Stimulated activated CD8-positive, alpha-beta memory T cell treated with anti-CD3 and anti-CD28 coated beads, Interleukin-4, amount 100 ng/mL, for 48 hours (primary cell): ENCODE measurements at places on chromosomes 2 and 18.

DNA sequence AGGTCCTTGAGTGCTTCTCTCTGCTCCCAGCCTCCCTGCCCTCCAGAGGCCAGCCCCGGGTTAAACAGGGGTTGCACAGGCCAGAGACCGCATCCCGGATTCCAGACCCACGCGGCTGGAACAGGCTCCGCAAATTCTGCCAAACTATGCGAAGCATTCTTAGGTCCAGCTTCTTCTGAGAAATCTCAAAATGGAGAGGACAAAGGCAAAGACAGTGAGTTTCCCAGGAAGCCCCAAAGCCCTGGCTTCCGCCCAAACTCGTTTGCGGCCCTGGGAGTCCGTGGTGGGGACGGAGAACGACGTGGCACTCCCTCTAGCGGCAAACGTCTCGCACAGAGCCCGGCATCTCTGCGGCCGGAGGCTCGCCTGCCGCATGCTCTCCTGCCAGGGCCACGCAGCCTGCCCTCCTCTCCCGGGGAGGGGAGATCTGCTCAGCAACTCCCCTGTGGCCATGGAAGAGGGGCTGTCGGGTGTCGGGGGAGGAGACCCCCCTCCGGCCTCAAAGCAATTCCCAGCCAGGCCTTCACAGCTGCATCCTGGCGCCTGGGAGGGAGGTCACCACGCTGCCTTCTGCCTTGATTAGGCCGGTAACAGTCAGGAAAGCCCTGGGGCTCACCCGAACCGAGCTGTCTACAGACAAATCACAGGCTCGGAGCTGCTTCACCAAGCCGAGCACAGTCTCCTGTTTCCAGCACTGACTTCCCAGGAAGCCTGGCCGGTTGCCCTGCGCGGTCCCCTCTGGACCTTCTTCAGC, 33.4 kb upstream of the KLHL29 start:
- DNase-seq: peak; percentile 78

DNA sequence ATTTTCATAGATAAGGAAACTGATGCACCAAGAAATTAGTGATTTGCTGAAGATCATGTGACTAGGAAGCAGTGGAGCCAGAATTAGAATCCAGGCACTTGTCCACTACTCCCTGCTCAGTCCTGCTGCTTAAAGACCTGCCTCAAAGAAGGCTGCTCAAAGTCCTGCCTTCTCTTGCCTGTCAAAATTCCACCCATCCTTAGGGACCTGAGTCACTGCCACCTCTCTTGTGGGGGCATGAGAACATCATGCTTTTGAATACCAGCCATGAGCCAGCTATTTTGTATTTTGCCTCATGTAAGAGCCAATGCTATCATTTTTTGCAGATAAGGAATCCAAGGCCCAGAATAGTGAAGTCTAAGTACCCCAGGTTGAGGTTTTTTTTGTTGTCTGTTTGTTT, 47.1 kb downstream of the DDX1 start:
- no peak for DNase-seq

DNA sequence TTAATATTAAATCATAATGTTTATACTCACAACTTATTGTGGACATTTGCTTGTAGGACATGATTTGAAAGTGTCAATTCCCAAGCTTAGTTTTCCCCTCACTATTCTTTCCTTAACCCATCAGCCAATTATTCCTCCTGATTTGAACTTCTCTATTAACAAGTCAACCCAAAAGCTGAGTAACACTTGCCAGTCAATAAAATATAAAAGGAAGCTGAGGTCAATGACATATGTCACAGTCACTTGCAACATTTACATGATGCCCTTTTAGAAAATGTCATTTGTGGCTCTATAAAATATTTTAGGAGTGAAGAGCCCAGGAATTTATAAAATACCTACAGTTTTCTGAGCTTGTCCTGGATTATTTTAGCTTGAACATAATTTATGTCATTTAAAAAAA, 7.2 kb downstream of the CCDC68 start:
- DNase-seq: no peak

DNA sequence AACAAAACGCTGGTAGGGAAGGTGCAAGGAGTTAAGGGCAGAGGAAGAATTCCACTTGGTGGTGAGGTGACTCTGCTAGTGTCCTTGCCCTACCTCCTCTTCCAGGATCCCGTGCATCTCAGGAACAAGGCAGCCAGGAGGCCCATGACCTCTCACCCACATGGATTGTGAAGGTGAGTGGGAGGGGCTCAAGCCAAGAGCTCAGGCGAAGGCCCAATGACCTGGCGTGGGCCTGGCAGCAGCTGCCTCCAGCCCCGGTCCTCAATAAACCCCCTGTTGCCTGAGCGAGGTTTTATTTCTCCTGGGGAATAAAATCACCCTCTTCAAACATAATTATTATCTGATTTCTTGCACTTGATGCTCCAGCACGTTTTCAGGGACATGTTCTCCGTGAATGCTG, 28.2 kb downstream of the LAMA1 start:
- DNase-seq: no peak

DNA sequence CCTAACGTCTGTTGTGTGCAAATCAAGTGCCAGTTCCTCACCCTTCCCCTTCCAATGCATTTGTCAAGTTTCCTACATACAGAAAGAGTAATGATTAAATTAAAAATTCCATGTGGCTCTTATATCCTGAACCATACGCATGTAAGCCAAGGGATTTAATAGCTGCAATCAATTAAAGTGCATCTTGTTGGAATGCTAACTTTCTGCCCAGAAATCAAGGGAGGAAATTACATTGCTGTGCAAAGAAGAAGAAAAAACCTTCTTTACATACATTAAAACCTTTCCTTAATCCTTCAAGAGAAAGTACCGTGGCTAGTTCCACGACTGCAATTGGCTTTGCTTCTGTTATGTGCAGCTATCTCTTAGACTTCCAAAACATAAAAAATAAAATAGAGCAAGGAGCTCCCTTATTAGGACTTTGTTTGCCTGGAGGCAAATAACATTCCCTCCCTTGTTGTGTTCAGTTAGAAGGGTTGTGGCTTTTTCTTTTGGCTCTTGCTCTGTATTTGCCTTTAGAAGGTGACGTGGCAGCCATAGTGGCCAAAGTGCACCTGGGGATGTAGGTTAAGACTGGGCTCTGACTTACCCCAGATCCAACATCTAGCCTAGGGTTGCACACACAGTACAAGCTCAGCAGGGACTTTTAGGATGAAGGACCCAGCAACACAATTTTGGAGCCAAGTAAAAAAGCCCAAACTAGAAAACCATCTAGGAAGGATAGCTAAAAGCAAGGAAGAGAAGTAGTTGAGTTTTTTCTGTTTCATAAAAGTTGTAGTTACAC, 158.3 kb downstream of the ANTXR1 start:
- DNase-seq: no peak

- no peak for DNase-seq
Measured at GRCh38 chr2:126921066-126921465, 22.4 kb downstream of the TEX51 start.

DNA sequence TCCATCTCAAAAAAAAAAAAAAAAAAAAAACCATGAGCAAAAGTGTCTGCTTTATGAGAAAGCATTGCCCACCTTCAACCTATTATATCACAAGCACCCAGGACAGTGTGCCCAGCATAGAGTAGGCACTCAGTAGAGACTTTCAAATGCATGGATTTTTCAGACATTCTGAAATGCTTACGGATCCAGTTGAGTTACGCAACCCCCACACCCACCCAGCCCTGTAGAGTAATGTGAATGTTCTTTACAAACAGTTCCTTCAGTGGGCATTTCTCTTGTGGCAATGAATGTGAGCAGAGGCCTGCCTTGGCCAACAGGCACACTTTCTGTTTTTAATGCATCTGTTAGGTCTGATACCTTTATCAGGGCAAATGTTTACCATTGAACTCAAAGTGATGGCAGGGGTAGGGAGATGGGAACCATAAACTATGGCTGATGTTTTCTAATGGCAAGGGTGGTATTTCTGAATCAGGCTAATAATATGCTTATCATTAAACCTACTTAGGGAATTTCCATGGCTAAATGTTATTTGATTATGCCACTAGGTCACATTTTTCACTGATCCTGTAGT, 65.0 kb upstream of the RPL31 start:
- no peak for DNase-seq

DNA sequence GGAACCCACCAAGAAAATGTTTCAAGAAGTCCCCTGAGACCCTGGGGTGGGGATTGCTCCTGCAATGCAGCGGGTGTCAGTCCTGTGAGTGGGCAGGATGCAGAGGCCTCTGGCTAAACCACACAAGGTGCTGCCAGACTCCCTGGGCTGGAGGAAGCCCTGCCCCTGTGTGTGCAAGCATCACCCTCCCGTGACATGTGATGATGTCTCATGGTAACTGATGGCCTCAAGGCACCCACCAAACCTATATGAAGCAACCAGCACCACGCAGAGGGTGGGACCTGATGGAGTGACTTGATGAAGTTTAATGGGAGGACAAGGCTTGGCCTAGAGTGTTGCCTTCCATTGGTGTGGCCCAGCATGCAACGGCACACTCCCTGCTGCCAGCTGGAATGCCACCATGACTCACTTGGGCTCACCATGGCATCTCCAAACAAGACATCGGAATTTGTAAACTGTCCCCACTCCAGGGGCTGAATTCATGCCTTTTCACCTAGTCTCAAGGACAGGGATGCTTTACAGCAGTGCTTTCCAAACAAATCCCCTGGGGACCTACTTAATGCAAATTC, 8.7 kb upstream of the SLC14A1 start:
- no peak for DNase-seq

GRCh38 chr2:23546913-23547312, 161.9 kb downstream of the KLHL29 start:
- no peak for DNase-seq

DNA sequence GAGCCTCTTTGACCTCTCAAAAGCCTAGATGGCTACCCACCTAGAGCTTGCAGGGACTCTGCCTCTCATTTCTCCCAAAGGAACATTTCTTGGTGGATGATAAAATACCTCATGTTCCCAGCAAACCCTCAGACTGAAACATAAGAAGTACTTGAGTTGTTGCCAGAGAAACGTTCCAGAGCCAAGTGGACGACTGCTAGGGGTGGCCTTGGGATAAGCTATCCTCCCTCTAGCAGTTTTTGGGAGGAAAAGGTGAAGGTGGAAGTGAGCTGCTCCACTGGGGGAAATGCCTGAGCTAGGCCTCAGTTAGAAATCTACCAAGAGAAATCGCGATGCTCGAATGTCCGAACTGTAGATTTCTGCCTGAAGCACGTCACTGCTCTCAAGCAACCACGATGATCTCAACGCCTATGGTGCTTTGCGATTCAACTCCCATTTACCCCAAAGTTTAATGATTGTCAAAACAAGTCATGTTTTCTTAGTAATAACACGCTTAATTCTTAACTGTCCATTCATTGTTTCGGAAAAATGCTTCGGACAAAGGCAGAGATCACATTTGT, 91.5 kb downstream of the CCBE1 start:
- DNase-seq: no peak

GRCh38 chr2:96601382-96602292, 36.5 kb downstream of the KANSL3 start:
- DNase-seq: peak; percentile 42

- no peak for DNase-seq
Measured at GRCh38 chr2:85525567-85525966, 13.4 kb upstream of the MAT2A start.

DNA sequence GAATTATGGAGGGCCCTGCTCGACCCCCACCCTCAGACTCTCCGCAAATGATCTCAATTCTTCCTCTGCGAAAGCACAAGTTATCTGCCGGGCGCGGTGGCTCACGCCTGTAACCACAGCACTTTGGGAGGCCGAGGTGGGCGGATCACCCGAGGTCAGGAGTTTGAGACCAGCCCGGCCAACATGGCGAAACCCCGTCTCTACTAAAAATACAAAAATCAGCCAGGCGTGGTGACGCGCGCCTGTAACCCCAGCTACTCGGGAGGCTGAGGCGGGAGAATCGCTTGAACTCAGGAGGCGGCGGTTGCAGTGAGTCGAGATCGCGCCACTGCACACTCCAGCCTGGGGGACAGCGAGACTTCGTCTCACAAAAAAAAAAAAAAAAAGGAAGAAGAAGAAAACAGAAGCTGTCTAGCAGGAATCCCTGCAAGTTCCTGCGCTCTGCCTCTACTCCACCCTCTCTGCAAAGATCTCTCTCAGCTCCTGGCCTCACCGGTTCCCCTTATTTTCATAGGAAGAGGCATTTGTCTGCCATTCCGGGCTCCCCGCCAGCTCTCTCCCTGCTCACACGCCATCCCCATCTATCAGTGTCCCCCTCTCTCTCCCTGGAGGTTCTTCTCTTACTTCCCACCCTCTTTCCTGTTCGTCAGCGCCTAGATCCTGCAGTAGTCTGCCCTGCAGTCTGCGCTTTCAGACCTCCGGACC, 13.5 kb upstream of the COLEC12 start:
- DNase-seq: no peak

GRCh38 chr18:54023471-54023870, 201.0 kb downstream of the MBD2 start:
- no peak for DNase-seq

DNA sequence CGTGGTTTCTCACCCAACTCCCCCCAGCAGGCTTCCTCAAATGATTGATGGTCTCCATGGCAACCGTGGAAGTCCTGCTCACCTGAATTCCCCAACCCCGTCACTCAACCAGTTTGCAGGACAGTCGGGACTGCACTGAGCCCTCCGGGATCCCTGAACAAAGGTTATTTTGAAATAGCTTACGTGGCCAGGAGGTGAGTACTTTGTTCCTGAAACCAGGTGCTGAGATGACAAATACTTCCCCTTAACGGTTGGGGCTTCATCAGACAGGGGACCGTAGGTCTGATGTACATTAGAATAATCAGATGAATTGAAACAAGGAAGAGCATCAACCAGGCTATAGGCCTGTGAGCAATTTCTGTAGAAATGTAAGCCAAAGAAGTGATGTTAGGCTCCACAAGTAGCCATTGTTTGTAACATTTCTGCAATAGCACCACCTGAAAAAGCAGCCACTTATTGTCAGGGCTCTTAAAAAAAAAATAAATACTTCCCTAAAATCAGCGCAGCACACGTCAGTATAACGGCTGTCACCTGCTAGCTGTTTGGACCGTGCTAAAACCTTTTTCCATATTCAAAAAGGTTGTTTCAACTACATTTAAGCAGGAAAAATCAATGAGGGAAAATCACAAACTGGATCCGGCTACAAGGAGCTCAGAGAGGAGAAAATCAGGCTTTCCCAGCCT, 206.4 kb upstream of the ID2 start:
- DNase-seq: peak; percentile 61

- peak; percentile 40 for DNase-seq
Measured at GRCh38 chr2:218230882-218231281, 13.9 kb downstream of the ARPC2 start.

- DNase-seq: no peak
Measured at GRCh38 chr2:190664240-190664639, 15.4 kb downstream of the NAB1 start.

DNA sequence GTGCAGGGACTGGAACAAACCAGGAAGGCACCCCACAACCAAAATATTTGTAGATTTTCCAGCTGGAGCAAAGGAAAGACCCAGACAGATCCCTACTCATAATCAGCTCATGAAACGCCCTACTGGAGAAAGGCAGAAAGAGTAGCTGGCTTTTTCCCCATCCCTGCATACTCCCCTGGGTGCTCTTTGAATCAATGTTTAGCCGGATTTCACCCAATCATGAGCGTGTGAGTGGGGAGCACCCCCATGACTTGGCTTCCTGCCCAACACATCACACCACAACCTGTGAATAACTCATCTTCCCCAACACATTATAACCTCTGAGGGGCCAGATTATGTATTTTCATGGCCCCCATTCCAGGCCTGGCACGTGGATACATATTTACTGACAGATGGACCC, 35.1 kb upstream of the SLC14A1 start:
- peak; percentile 77 for DNase-seq

- no peak for DNase-seq
Measured at GRCh38 chr2:20353241-20353992, 2.8 kb upstream of the PUM2 start.

- no peak for DNase-seq
Measured at GRCh38 chr2:149601141-149601796, 13.7 kb upstream of the MMADHC start.
